ENCODE measurements at places on chromosomes 6 and 20.

DNA sequence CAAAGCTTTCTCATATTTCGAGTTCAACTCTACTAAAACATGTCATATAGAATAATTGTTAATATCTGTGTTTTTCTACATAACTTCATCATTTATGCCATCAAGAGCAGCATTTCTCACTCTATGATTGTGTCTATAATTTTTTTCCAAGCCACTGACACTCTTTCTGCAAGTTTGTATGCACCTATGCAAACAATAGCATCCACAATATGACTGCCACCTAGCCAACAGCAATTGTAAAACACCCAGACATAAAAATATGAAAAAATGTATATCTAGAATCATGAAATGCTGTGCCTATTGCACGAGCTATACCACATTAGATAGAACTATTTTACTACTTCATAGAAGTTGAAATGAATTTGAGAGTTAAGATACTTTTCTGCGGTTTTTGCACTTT is 286.5 kb upstream of the MARCKS start:
- no peak for DNase-seq

GRCh38 chr6:99138445-99138844 is 190.7 kb upstream of the FBXL4 start:
- DNase-seq = no peak

- DNase-seq = no peak
These were observed 25.9 kb upstream of the GTSF1L start for GRCh38 chr20:43752561-43753301.

- DNase-seq = no peak
These were observed 254.4 kb downstream of the NRN1 start for GRCh38 chr6:5752391-5752680.

DNA sequence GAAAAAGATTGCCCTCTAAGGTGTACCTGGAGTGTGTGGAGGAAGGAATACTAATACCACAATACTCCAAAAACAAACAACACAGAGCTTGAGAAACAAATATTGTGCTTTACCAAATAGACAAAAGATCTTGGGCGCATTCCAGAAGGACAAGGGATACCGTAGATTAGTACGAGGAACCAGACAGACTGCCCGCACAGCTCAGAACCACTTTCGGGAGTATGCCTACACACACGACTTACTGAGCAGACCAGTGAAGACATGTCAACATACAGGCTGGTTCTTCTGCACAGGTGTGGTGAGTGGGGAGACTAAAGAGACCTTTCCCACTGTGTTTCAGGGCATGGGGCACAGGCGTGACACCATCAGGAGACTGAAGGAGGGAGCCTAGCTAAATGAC is 15.8 kb upstream of the FOXQ1 start:
- DNase-seq = no peak

GRCh38 chr6:63636518-63637021 is 968 bp downstream of the PHF3 start:
- peak; percentile 21 for DNase-seq

DNA sequence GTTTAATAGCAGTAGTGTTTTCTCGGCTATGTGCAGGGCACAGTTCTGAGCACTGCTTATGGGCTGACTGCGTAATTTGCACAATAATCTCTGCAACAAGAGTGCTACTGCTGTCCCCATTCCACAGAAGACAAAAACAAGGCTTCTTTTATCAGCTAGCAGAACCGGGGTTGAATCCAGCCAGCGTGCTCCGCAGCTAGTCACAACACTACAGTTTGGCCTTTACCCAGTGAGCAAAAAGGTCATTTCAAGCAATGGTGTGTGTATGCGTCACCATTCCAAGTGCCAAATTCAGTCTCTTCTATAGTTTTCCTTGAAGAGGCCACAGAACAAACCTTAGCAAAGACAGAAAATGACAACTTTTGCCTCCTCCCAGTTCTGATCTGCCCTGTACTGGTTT is 61.1 kb downstream of the LRFN2 start:
- no peak for DNase-seq

DNA sequence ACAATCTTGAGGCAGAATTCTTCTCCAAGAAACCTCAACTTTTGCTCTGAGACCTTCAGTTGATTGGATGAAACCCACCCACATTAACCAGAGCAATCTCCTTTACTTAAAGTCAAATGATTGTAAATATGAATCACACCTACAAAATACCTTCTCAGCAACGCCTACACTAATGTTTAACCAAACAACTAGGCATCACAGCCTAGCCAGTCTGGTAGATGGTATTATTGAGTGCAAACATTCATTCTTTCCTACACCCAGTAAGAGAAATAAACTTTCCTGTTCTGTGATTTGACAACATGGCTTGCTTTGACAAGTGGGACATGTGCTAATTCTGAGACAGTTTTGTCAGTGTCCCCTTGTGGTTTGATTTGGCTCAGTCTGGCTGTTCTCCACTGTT is 252.2 kb downstream of the HACE1 start:
- DNase-seq = no peak

DNA sequence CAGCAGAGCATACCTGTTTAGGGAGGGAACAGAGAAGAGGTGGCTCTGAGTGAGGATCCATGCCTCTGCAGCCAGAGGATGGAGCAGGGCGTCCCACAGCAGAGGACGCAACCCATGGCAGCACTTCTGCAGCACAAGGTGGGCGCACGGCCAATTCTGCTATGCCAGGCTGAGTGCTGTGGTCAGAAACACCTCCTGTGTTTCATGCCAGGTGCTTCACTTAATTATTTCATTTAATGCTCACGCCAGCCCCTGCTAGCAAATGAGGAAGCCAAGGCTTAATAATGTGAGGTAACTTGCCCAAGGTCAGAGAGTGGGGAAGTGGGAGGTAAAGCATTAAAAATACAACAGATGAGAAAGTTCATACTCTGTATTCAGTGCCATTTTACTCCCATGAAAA is 68.5 kb upstream of the PTGIS start:
- no peak for DNase-seq

GRCh38 chr6:157632821-157633220 is 190.2 kb upstream of the SNX9 start:
- DNase-seq = no peak

DNA sequence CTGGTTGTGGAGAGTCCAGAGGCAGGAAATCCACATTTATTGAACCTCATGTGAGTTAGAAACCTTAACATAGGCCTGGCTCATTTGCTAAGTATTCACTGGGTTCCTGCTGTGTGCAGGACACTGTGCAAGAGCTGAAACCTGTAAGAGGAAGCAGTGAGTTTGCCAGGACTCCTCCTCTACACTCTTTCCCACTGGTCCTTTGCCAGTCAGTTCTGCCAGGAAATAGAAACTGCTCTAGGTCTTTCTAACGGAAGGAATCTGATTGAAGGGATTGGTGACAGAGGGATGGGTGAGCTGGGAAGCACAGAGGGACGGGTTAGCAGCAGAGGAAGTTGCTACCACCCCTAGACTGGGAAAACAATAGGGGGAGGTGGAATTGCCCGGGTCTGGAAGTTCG is 234.2 kb upstream of the ECI2 start:
- DNase-seq = no peak

DNA sequence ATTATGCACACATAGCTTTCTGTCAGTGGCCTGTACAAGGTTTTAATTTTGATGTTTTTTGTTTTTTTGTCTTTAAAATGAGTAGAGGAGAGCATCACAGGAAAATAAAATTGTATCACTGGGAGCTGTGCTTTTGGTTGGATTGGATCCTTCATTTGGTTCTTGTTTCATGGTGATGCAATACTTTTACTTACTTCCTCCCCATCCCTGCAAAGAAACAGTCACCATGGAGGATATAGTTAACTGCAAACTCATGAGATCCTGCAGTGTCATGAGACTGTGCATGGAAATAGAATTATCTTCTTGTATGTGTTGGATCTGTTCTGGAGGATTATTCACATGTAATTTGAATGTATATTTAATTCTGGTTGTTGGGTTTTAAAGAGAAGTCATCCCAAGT is 122.3 kb downstream of the JARID2 start:
- DNase-seq = no peak

- DNase-seq = no peak
These were observed 82.9 kb downstream of the SLC35B3 start for GRCh38 chr6:8352335-8352965.

DNA sequence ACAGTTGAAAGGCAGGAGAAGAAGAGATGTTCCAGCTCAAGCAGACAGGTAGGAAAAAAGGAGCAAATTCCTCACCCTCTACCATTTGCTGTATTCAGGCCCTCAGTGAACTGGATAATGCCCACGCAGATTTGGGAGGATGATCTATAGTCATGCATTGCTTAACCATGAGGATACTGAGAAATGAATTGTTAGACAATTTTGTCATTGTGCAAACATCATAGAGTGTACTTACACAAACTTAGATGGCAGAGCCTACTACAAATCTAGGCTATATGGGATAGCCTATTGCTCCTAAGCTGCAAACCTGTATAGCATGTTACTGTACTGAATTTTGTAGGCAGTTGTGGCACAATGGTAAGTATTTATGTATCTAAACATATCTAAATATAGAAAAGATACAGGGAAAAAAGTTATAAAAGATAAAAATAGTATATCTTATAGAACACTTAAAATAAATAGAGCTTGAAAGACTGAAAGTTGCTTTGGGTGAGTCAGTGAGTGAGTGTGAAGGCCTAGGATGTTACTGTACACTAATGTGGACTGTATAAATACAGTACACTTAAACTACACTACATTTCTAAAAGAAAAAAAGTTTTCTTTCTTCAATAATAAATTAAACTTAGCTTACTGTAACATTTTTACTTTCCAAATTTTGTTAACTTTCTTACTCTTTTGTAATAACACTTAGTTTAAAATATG is 672.3 kb downstream of the UTRN start:
- no peak for DNase-seq

DNA sequence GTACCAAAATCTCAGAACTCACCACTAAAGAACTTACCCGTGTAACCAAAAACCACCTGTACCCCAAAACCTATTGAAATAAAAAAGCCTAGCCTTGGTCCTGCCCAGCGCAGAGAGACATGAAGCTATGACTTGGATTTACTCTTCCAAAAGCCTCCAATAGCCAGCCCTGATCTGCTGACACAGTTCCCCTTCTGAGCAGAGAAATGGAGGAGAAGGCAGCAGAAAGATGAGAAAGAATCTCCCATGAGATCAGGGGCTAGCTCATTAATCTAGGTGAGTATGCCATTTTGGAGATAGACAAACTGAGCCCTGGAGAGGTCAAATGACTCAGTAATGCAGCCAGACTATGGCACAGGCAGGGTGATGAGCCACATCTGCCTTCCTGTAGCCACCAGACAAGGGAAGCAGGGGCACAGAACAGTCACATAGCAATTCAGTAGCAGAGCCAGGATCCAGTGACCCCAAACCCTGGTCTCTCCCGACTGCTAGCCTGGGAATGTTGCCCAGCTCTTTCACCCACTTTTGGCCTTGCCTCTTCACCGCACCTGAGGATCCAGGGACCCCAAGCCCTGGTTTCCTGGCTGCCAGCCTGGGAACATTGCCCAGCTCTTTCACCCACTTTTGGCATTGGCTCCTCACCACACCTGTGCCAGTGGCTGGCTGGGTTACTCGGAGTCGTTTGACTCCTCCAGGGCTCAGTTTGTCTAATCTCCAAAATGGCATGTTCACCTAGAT is 7.2 kb upstream of the SDCBP2 start:
- DNase-seq = no peak

DNA sequence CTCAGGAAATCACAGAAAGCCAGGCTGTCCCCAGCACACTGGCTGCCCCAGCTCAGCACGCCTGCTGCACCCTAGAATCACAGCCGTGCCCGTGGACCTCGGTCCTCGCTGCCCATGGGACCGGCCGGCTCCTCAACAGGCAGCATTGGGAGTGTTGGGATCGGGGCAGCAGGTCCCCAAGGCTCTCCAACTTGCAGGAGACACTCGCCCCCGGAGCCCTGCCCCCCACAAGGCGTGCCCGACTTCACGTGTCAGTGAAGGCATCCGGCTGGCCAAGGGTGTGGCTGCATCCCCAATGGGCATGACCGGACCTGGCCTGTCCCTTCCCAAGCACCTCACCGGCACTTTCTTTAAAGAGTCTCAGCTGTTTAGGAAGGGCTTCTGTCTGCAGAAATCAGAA is 3.0 kb upstream of the NTSR1 start:
- DNase-seq = no peak

DNA sequence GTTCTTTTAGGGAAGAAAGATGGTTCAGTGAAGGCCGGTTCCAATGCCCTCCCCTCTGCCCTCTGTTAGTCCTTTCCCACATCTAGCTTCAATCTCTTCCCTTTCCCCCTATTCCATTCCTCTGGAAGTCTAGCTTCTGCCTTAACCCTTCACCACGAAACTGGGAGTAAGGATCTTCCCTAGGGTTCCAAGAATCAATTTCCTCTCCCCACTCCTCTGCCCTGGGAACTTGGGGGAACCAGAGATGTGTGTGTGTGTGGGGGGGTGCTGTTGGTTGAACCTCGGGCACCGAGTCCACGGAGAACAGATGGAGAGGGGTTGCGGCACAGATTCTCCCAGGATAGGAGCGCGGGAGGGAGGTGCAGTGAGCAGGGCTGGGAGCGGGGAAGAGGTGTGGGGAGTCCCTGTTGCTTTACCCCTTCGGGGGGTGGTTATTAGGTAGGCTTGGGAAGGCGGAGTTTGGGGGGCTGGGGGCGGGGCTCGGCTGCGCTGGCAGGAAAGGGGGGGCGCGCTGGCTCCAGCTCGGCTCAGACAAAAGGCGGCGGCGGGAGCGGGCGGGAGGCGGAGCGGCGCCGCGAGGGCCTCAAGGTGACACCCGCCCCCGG is at the start of gene TMEM151B:
TSS of gene TMEM151B (plus strand) at position 530 of the 605 bp plus-strand sequence. CDS start 293 bp downstream, outside the sequence.
- no peak for DNase-seq

DNA sequence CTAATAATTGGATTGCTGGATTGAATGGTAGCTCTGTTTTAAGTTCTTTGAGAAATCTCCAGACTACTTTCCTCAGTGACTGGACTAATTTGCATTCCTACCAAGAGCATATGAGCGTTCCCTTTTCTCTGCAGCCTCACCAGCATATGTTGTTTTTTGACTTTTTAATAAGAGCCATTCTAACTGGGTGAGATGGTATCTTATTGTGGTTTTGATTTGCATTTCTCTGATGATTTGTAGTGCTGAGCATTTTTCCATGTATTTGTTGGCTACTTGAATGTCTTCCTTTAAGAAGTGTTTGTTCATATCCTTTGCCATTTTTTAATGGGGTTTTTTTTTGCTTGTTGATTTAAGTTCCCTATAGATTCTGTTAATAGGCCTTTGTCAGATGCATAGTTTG is 94.7 kb upstream of the AHI1 start:
- no peak for DNase-seq

- no peak for DNase-seq
These were observed 53.8 kb downstream of the MACROD2 start for GRCh38 chr20:14049111-14049510.

- DNase-seq = no peak
These were observed 16.0 kb downstream of the UQCC2 start for GRCh38 chr6:33695451-33695887.

DNA sequence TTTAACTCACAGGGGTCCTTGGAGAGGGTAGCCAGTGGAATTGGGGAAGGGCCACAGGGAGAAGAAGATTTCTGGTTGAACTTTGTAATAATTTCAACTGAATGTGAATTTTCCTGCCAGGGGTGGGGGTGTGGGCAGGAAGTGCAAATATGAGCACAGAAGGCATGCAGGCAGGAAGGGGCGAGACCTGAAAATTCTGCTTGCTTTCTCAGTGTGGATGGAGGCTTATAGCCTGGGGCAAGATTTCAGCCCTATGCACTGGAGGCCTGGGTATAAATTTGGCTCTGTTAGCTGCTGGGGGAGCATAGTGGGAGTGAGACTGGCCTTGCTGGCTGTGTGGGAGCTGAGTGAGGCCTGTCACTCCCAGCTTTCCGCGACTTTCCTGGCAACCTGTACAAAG is 54.4 kb downstream of the PERP start:
- DNase-seq = no peak

- no peak for DNase-seq
These were observed 105.6 kb downstream of the CDH26 start for GRCh38 chr20:60063739-60064380.

All from activated naive CD4-positive, alpha-beta T cell (primary cell).